Large intestine (tissue), 12 donors: ENCODE measurements at places on chromosomes 12 and 14. TPM values are rescaled to one million over a fixed set of nuclear protein-coding genes. Genes with fewer than 3 reads are reported as not detected.

OTOGL gene
- polyA plus RNA-seq, result 0.22 TPM

OR10AD1 gene
- polyA plus RNA-seq, result 0.37 TPM

OR6C1 gene
- polyA plus RNA-seq, result not detected

TGFB3 gene
- polyA plus RNA-seq, result 21.1 TPM

SMIM41 gene
- 0.88 TPM for polyA plus RNA-seq

RASSF8 gene
- 20.2 TPM for polyA plus RNA-seq

ARG2 gene
- polyA plus RNA-seq, result 4.0 TPM

TRHDE gene
- polyA plus RNA-seq, result 14.2 TPM

SLC8A3 gene
- 0.42 TPM for polyA plus RNA-seq

RNASE3 gene
- 0.18 TPM for polyA plus RNA-seq

BDKRB2 gene
- 9.1 TPM for polyA plus RNA-seq

KRT8 gene
- 1,338 TPM for polyA plus RNA-seq

KLRD1 gene
- 2.6 TPM for polyA plus RNA-seq

FAM186B gene
- polyA plus RNA-seq, result 0.91 TPM

PSME2 gene
- polyA plus RNA-seq, result 243 TPM

ATP2A2 gene
- polyA plus RNA-seq, result 144 TPM
